Tibial nerve (tissue), 4 donors: ENCODE measurements at places on chromosomes 1 and 21. TPM values are rescaled to one million over a fixed set of nuclear protein-coding genes. Genes with fewer than 3 reads are reported as not detected.

The OR2C3 gene
- not detected for total RNA-seq

The PIK3R3 gene
- total RNA-seq = 13.2 TPM

The CAMK1G gene
- total RNA-seq = 4.9 TPM

The HAO2 gene
- total RNA-seq = not detected

The PAQR6 gene
- total RNA-seq = 44.6 TPM

The E2F2 gene
- total RNA-seq = 0.21 TPM

The FCAMR gene
- total RNA-seq = not detected

The NHLH1 gene
- not detected for total RNA-seq

The SMCP gene
- total RNA-seq = not detected

The HMGCS2 gene
- total RNA-seq = not detected

The ZNF644 gene
- 57.0 TPM for total RNA-seq

The CLCA4 gene
- total RNA-seq = not detected

The RAB42 gene
- total RNA-seq = 0.87 TPM

The RPS8 gene
- 2,300 TPM for total RNA-seq

The FAM72C gene
- total RNA-seq = not detected

The SPRR1B gene
- not detected for total RNA-seq

The ZDHHC18 gene
- 9.6 TPM for total RNA-seq

The SLC66A1 gene
- 14.4 TPM for total RNA-seq

The LIN28A gene
- not detected for total RNA-seq

The PGLYRP4 gene
- not detected for total RNA-seq

The FAM151A gene
- total RNA-seq = not detected

The PGLYRP3 gene
- total RNA-seq = not detected

The RGSL1 gene
- total RNA-seq = not detected

The TATDN3 gene
- total RNA-seq = 9.2 TPM

The MYOM3 gene
- 0.60 TPM for total RNA-seq

The CLDN17 gene
- not detected for total RNA-seq

The LTN1 gene
- total RNA-seq = 29.6 TPM

The MATN1 gene
- total RNA-seq = not detected

The ANGPTL3 gene
- not detected for total RNA-seq

The CAP1 gene
- 281 TPM for total RNA-seq

The OR2T33 gene
- total RNA-seq = 1.0 TPM

The FHAD1 gene
- total RNA-seq = 0.63 TPM

The RHBG gene
- not detected for total RNA-seq

The B3GALT5 gene
- not detected for total RNA-seq
